A549 (cell line): ENCODE measurements at places on chromosomes 3 and 15.
A peak's percentile ranks its signal among the peaks of the same experiment; 100 is the strongest.

GRCh38 chr15:31964586-31965307 lies 65.6 kb upstream of the CHRNA7 start:
- no peak for DNase-seq

- DNase-seq, result peak; percentile 61
Measured at GRCh38 chr15:70762469-70763119, 764 bp downstream of the UACA start.

DNA sequence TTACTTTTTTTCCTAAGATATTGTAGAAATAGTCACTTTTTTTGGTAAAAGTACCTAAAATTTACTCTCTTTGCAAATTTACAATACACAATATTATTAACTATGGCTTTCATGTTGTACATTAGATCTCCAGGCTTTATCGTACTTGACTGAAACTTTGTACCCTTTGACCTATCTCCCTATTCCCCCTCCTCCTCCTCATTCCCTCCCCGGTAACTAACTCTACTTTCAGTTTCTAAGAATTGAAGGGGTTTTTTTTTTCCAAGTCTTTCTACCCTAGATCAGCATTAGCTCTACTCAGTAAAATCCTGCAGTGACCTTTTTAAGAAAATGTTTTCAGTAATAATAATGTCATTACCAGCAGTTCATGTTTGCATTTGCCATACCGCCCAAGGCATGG lies 10.1 kb downstream of the HACL1 start:
- no peak for DNase-seq

- no peak for DNase-seq
Measured at GRCh38 chr3:40623567-40623966, 98.8 kb downstream of the ZNF621 start.

DNA sequence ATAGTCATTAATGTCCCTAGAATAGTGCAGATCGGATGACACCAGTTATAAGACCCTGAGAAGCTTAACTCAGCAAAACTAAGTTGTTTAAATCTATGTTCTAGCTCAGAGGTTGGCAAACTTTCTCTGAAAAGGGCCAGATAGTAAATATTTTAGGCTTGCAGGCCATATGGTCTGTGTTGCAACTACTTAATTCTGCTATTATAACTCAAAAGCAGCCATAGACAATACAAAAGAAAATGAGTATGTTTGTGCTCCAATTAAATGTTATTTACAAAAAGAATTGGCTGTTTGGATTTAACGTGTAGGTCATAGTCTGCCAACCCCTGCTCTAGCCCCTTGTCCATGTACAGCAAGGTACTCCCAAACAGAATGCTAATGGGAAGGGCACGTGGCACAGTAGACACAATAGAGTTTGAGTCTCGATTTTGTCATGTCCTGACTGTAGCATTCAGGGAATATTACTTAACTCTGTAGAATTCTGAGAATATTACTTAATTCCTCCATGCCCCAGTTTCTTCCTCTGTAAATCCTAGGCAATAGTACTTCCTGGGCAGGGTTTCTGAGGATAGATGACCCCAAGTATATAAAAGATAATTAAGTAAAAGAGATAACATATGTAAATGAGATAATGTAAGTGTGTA lies 70.5 kb upstream of the ATP2C1 start:
- DNase-seq, result no peak

DNA sequence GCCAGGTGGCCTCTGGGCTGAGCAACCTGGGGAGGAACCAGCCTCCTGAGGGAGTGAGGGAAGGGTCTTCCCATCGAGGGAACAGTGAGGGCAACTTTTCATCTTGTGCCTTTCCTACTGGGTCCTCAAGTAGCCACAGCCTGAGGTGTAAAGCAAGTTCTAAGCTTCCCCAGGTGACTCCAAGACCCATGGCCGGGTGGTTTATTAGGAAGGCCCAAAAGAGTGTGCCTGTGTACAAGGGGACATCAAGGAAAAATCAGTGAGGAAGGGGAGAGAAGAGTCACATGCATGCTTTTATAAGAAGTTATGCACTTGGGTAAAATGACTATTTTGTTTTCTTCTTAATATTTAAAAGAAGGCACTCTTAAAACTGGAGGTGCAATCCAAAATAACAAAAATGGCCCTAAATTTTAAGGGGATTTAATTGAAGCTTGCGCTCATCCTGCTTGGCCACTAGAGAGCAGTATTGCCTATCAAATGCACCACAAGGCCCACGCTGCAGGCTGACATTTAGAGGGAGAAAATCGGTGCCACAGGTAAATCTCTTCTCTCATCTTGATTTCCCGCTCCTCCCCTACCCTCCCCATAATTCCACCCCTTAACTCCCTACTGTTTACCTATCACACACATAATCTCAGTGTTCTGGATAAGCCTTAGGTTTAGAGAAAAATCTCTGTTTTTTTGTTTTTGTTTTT lies 6.7 kb downstream of the NANOGP8 start:
- peak; percentile 75 for DNase-seq

GRCh38 chr3:30141927-30142326 lies 464.5 kb upstream of the TGFBR2 start:
- no peak for DNase-seq

DNA sequence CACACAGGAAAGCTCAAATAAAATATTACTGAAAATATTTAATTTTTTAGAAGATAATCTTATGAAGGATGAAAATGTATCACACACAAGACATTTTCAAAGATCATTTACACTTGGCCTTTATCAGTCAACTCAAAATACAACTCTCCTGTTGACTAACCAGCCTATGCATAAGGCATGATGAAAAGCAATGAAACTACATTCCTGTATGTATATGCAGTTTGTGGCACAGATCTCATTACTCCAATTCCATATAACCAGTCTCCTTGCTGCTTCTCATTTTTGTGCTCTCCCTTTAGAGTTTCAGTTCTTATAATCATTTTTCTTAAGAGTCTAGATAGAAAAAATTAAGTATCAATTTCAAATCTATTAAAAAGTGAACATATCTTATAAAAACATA lies 25.8 kb downstream of the AQR start:
- no peak for DNase-seq

DNA sequence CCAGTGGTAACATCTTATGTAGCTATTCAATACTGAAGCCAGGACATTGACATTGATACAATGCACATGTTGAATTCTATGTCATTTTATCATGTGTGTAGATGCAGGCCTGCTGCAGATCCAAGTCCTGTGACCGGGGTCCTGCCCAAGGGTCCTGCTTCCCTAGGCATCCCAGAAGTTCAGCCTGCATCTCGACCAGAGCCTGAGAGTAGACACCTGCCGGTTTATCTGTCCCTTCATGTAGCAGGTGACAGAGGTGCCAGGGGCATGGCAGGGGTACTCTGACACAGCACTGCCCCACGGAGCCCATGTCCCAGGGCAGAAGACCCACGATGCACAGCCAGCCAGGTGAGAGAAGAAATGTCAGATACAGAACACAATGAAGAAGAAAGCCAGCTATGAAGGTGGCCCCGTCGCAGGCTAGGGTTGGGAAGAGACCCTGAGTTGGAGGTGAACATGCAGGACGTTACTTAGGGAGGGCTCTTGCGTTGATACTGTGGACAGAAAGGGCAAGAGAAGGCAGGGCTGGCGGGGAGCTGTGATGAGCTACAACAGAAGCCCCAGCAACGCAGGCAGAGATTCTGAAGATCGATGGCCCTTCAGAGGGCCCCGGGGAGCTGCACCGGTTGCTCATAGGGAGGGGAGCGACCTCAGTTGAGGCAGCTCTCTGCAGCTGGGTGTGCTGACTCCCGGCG lies 51.0 kb downstream of the TPRA1 start:
- DNase-seq, result no peak

DNA sequence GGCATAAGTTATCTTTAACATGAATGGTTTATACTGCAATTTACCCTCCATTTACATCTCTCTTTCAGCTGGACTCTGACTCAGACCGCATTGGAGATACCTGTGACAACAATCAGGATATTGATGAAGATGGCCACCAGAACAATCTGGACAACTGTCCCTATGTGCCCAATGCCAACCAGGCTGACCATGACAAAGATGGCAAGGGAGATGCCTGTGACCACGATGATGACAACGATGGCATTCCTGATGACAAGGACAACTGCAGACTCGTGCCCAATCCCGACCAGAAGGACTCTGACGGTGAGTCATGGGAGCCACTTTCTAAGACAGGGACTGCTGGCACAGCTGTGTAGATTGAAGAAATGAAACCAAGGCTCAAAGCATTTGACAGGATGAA lies 11.6 kb downstream of the THBS1 start:
- no peak for DNase-seq
